ENCODE measurements at places on chromosomes 2 and 18. TPM values are rescaled to one million over a fixed set of nuclear protein-coding genes. Genes with fewer than 3 reads are reported as not detected.

The TPO gene
- total RNA-seq, result not detected

DNA sequence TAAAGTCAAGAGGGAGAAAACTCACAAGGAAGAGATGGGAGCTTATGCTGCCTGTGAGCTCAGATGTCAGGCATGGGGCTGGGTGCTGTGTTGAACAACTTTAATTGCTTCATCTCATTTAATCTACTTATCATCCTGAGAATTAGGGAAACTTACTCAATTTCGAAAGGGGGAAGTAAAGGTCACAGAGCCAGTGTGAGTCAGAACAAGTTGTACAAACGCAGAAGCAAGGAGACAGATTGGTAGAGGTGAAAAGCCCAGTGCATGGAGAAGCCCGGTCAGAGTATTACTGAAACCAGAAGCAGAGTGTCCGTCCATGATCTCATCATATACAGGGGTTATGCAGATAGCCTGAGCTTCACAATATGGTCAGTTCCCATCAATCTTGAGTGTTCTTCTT lies 281.1 kb upstream of the POU3F3 start:
- DNase-seq, result no peak

DNA sequence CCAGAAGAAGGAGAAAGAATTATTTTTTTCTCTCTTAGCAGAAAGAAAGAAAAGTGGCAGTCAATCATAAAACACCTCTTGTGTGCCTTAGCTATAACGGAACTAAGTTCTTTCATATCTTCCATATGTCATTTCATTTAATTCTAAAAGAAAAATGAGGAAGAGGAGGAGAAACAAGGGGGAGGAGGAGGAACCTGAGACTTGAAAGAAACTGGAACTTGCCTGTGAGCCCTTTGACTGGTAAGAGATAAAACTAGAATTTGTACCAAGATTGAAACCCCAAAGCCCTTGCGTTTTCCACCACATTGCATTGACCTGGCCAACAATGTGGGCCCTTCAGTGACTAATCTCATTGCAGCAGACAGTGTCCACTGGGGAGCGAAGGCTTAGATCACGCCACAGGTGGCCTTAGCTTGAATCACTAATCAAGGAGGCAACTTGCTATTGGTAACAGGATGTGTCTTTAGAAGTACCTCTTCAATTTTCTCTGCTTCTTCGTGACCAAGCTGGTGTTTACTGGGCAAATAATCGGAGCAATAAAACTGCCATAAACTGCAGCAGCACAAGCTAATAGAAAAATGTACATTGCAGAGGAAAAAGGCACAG lies 307.9 kb downstream of the CLIP4 start:
- peak; percentile 48 for DNase-seq

DNA sequence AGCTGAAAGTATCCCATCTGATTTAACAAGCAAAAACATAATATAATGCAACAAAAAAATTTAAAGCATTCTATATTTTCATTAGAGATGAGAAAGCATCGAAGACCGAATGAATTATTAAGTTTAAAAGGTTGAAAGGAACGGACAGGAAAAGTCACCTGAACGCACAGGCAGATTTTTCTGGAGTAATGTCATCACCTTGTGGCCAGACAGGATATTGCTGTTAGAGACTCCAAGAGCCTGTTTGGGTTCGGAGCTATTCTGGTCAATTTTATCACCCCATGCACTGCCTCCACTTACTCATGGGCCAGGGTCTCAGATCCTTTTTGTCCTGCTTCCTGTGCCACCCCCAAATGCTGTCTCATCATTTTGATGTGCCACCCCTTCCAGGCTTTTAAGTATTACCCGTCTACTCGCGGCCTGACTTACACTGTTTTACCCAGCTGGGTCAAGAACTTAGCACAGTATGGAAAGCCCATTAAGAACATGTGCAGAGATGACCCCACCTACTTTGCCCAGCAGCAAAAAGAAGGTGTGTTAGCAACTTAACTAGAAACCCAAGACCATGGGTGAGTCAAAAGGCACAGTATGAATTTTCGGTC lies 27.3 kb downstream of the GKN2 start:
- DNase-seq, result peak; percentile 68

GRCh38 chr2:69292256-69292655 lies 94.8 kb downstream of the GFPT1 start:
- DNase-seq, result no peak

The DSG1 gene
- not detected for total RNA-seq

GRCh38 chr2:185608799-185609198 lies 129.8 kb upstream of the FSIP2 start:
- no peak for DNase-seq

The ASTL gene
- total RNA-seq, result not detected

The NTSR2 gene
- not detected for total RNA-seq

DNA sequence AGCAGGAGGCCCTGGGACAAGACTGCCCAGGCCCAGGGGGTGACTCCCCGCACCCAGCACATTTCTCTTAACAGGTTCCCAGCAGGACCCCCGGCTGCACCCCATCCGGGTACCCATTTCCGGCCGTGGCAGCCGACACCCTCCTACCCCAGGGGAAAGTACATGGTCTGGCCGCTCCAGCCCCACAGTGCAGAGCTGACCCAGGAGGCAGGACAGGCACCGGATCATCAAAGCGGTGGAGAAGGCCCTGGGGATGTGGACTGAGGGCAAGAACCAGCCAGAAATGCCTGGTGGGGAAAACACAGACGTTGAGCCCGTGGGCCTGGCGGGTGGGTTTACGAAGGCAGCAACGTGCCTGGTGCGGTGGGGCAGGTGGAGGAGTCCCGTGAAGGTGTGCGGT lies 79.5 kb upstream of the GPC1 start:
- DNase-seq, result no peak

DNA sequence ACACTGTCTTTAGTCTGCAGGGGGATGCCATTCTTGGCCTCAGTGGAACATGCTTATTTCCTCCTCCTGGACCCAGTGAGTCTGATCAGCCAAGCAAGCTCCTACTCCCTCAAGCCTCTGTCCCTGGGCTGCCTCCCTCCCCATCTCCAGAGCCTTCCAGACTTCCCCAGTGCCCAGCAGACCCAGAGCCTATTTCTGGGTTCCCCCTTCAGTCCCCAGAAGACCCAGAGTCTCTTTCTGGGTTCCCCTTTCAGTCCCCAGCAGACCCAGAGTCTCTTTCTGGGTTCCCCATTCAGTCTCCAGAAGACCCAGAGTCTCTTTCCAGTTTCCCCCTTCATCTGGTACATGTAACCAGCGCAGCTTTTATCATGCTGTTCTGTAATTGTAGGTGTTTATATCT lies 17.0 kb upstream of the PKDCC start:
- no peak for DNase-seq

The CFC1 gene
- total RNA-seq, result not detected

The DCDC2C gene
- not detected for total RNA-seq

The KLHL41 gene
- 0.31 TPM for total RNA-seq

DNA sequence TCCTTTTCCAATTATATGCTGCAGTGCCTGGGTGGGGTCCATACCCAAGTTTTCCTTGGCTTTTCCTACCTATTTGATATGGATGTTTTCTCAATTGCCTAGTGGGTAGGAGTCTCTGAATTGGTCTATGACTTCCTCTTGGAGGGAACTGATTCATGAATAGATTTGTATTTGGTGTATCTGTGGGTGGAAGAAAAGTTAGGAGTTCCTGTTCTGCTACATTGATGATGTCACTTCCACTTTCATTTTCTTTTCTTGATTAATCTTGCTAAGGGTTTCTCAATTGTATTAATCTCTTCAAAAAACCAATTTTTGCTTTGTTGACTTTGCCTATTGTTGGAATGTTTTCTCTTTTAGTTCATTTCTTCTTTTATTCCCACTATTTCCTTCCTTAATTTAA lies 37.4 kb upstream of the SLC9A2 start:
- no peak for DNase-seq

The STARD6 gene
- not detected for total RNA-seq

DNA sequence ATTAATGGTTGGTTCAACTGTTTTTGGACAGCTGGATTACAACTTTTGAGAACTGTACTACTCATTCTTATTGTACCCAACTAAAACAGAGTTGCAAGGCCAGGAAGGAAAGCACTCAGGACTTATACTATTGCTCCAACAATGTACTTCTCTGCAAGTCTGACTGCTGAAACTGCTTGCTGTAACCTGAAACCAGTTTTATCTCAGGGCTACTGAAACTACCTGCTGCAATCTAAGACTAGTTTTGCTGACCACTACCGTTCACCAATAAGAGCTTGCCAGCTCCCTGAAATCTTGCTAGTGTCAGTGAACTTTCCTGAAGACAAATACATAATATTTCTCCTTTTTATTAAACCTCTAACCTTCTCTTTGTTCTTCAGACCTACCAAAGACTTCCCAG lies 157.3 kb downstream of the CDCA7 start:
- no peak for DNase-seq

DNA sequence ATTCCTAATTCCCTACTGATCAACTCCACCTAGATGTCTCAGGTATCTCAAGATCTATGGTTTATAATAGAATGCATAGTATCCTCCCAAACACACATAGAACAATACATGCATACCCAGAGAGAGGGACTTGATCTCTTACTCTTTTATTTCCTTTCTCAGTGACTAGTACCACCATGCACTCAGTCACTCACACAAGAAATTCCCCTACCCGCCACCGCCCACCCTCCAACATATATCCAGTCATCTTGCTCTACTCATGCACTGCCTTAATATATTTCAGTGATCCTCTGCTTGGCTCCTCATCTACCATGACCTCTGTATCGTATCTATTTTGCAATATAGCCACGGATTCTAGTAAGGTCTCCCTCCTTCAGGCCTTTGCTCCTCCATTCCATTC lies 996.9 kb downstream of the LRP1B start:
- no peak for DNase-seq

DNA sequence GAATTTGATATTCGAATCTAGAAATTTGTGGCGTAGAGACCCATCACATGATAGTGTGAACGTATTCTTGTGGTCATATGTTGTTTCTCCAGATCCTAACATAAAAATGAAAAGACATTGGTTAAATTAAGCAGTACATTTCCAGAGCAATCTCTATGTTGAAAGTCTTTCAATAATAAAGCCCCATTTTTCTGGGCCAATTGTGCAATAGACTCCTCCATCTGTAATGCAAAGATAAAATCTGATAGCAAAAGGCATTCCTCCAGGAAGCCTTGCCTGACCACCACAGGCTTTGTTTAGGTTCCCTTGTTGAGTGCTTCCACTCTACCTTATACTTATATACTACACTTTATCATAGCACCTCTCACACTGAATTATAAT lies 31.3 kb downstream of the APOB start:
- no peak for DNase-seq

GRCh38 chr2:17643031-17643615 lies 102.6 kb downstream of the VSNL1 start:
- no peak for DNase-seq

The SETBP1 gene
- total RNA-seq, result 12.0 TPM

Measured in neural progenitor cell (in vitro differentiated cells).